Activated effector memory CD4-positive, alpha-beta T cell treated with Interleukin-2 at 50 U/mL for 16 hours (primary cell): ENCODE measurements at places on chromosomes 4 and X.
A peak's percentile ranks its signal among the peaks of the same experiment; 100 is the strongest.

GRCh38 chrX:55159551-55159950 is 60.6 kb upstream of the PAGE5 start:
- DNase-seq = no peak

DNA sequence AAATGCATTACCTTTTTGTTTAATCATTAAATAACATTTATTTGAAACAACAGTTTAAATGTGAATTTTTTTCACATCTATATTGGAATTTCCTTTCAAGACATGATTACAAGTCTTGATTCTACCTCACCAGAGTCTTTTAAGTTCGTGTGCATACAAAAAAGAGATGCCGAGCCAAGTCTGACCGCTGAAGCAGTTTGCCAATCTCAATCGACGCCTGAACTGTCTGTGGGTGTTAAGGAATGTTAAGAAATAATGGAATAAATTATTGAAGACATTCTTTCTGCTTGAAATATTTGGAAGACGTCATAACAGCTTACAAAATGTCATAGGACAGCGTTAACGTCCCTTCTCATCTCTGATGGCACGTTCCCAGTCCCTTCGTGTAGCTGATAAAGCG is 27.9 kb upstream of the TNIP3 start:
- no peak for DNase-seq

GRCh38 chrX:68421636-68422035 is 11.7 kb downstream of the OPHN1 start:
- DNase-seq = no peak

- DNase-seq = no peak
These were observed 726.0 kb downstream of the C4orf33 start for GRCh38 chr4:129821963-129822362.

DNA sequence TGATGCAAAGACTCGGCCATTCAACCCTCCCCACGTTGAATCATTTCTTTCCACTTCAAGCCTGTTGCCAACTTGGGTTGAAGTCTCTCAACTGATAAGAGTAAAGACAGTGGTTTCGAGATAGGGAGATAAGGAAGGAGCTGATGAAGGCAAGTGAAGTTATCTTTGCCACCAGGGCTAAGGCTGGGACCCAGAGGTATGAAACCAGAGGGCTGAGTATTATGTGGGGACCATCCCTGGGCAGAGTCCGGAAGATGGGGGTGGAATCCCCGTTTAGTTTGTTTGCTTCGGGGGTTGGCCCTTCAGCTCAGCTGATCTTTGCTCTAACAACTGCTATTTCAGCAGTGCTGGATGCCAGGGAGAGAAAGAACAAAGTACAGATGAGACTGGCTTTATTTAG is 2.3 kb upstream of the XPNPEP2 start:
- DNase-seq = no peak

DNA sequence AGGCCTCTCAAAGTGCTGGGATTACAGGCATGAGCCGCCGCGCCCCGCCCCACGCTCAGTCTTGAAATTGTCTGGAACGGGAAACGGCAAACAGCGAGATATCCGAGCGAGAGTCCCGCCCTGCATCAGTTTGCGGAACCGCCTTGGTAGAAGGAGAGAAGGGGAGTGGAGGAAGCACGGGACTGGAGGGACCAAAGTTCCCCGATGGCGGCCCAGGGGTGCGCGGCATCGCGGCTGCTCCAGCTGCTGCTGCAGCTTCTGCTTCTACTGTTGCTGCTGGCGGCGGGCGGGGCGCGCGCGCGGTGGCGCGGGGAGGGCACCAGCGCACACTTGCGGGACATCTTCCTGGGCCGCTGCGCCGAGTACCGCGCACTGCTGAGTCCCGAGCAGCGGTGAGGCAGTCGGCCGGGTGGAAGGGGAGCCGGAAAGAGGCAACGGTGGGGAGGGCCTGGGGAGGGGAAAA is at the start of gene BST1:
TSS of gene BST1 (plus strand) at position 125 of the 463 bp plus-strand sequence. CDS start at position 205, 80 bp downstream.
- DNase-seq = peak; percentile 29

DNA sequence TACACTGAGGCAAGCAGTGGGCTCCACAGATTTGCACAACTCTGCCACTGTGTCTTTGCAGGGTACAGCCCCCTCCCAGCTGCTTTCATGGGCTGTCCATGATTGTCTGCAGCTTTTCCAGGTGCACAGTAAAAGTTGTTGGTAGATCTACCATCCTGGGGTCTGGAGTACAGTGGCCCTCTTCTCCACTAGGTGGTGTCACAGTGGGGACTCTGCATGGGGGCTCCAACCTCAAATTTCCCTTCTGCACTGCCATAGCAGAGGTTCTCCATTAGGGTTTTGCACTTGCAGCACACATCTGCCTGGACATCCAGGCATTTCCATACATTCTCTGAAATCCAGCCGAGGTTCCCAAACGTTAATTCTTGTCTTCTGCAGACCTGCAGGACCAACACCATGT is 1002.3 kb downstream of the FAM133A start:
- no peak for DNase-seq

- DNase-seq = no peak
These were observed 201.6 kb downstream of the FRMPD4 start for GRCh38 chrX:12339921-12340320.

GRCh38 chr4:52748432-52748831 is 2.8 kb downstream of the ERVMER34-1 start:
- no peak for DNase-seq

DNA sequence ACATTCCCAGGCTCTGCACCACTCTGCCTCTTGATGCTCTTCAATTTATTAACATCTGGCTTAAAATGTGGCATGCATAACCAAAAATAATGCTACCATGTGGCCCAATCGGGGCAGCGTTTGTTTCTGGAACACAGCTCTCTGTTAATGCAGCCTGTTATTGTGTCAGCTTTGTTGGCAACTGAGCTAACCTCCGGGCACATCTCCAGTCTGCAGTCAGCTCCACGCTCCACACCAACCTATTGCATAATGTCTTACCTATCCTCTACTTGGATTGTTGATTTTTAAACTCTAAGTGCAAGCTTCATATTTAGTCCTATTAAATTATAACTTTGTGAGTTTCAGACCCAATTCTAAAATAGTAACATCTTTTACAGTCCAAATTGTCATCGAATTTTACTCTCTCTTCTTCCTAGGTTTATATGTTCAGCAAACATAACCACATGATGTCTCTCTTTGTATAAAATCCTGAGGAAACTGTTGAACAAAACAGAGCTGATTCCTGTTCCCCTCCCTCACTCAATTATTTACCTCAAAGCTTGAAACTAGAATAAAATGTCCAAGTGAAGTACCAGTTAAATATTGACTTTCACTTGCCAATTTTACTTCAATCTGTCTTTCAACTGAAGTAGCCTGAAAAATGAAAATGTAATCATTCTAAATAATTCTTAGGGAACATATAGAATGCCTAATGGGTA is 92.2 kb upstream of the RAPGEF2 start:
- DNase-seq = no peak

DNA sequence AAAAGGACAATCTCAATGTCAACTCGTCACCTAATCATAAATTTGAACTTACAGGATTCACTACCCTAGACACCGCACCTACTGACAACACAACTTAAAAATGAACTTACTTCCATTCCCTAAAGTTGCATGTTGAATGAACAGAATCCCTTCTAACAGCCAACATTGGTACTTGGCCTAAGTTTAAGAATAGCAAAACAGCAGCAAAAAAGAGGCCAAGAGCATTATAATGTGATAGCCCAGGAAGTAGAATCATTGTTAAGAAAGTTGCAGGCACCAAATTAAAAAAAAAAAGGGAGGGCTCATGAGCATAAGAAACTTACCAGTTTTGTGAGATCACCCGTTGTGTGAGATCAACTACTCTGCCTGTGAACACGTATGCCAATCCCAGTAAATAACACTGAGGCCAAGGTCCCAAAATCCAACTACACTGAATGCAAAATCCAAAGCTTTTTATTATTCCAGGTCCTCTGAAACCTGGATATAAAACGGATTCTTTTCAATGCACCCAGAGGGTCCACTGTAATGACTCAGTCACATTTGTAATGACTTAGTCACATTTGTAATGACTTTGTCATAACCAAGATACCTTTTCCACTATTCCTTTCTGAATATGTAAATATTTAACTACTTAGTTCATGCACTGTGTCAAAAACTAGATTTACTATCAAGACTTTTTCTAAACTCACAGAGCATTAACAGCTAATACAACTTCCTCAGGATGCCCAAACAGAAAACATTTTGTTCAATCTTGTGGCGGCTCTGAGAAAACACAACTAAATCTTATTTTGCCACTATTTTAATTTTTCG is 6.8 kb downstream of the HNRNPDL start:
- no peak for DNase-seq

GRCh38 chrX:99857455-99857854 is 552.6 kb downstream of the PCDH19 start:
- DNase-seq = no peak

- no peak for DNase-seq
These were observed 29.0 kb upstream of the RAP1GDS1 start for GRCh38 chr4:98232202-98232601.

DNA sequence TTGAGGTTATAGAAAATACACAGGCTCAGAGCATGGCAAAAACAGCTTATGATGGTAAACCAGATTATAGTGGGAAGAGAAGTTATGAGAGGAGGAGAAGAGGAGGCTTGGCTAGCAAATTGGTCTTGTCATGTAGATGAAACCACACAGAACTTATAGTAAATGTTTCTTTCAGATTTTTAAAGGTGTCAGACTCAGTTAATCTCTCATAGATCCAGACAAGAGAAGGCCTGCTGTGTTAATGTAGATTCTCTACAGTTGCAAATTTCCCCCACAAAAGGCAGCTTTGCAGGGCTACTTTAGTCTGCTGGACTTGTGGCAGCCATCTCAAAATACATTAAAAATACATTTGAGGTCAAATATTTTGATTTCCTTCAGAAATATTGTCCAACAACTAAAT is 1731.7 kb downstream of the ARAP2 start:
- no peak for DNase-seq

DNA sequence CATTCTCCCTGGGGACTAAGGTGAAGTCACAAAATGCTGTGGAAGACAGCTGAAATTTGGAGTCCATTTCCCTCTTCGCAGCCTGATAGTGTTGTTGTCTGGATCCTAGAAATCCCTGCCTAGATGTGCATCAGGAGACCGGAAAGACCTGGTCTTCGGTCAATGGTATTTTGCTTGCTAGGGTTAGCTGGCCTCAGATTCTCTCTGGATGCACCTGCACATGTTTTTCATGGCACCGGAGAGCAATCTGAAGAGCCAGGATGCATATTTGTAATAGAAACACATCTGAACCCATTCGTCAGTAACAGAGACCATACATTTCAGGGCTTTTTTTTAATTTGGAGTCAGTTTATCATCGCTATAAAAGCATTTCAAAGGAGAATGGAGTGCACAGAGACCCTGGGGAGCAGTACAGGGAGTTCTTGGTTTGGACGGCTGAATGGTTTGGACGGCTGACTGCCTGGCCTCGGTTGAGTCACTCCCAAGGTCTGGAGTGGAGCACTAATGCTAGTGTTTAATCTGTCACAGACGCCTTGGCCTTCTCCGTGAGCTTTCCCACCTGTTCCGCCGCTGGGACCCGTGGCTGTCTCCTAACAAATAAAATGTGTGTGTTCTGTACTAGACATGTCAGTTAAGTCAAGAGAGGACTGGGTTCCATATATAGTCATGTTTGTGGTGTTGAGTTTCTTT is 7.5 kb upstream of the PDLIM3 start:
- DNase-seq = no peak

- no peak for DNase-seq
These were observed 21.1 kb downstream of the PNMA6E start for GRCh38 chrX:153379971-153380581.

- DNase-seq = no peak
These were observed 580.8 kb upstream of the FTHL17 start for GRCh38 chrX:31652650-31653049.

- DNase-seq = no peak
These were observed 202.5 kb upstream of the ANKRD50 start for GRCh38 chr4:124915073-124915472.

GRCh38 chrX:38672646-38673045 is 111.3 kb downstream of the TSPAN7 start:
- no peak for DNase-seq

DNA sequence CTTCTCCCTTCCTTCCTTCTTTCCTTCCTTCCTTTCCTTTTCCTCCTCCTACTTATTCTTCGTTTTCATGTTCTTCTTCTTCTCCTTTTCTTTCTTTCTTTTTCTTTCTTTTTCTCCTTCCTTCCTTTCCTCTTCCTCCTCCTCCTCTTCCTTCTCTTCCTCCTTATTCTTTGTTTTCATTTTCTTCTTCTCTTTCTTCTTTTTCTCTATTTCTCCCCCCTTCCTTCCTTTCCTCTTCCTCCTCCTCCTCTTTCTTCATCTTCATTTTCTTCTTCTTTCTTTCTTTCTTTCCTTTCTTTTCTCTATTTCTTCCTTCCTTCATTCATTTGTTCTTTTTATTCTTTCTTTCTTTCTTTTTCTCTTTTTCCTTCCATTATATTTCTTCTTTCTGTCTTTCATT is 671.6 kb downstream of the IQCM start:
- no peak for DNase-seq
